ENCODE measurements at places on chromosomes 6 and 20.

GRCh38 chr6:45036103-45036502, 292.0 kb upstream of the RUNX2 start:
- no peak for DNase-seq

- no peak for DNase-seq
Observed at GRCh38 chr6:56550301-56550700, 92.4 kb downstream of the DST start.

- DNase-seq: no peak
Observed at GRCh38 chr6:12567682-12568081, 148.9 kb upstream of the PHACTR1 start.

GRCh38 chr6:156601152-156602065, 175.8 kb upstream of the ARID1B start:
- DNase-seq: no peak

DNA sequence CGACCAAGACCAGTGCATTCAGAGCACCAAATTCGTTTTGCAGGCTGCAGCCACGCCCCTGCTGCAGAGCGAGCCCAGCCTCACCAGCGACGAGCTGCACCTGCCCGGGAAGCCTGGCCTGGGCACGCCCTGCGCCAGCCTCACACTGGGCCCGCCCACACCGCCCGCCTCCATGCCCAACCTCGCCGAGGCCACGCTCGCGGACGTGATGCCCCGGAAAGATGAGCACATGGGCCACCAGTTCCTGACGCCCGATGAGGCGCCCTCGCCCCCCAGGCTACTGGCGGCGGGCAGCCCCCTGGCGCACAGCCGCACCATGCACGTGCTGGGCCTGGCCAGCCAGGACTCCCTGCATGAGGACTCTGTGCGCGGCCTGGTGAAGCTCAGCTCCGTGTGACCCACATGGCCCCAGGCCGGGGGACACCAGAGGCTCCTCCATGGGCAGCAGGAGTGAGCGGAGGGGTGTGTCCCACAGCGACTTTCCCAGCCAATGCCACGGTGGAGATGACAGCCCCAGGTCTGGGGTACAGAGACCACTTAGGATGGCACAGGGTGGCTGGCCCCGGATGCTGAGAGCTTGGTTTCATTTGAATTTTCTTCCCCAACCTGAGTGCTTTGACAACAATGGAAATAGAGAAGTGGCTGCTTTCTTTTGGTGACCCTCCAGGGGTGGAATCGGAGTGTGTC, 150.2 kb upstream of the SNX9 start:
- DNase-seq: no peak

GRCh38 chr6:14880677-14881076, 365.2 kb upstream of the JARID2 start:
- DNase-seq: no peak

GRCh38 chr6:31202259-31203166, 32.0 kb upstream of the POU5F1 start:
- DNase-seq: no peak

GRCh38 chr20:44646641-44647274, 4.7 kb downstream of the ADA start:
- DNase-seq: no peak

DNA sequence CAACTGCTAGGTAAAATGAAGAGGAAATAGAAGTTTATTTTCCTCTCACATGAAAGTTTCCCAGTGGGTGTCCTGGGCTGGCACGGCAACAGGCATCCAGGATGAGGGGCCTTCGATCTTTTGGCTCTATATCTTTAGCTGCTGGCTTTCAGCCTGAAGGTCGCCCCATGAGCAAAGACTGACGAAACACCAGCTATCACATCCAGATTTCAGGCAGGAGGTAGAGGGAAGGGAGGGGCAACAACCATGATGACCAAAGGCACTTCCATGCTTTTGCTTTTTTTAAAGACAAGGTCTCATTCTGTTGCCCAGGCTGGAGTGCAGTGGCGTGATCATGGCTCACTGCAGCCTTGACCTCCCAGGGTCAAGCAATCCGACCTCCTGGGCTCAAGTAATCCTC, 387.9 kb downstream of the RNGTT start:
- no peak for DNase-seq

- DNase-seq: no peak
Observed at GRCh38 chr6:20680697-20681165, 146.5 kb downstream of the CDKAL1 start.

- no peak for DNase-seq
Observed at GRCh38 chr6:158906926-158907325, 87.8 kb upstream of the EZR start.

- no peak for DNase-seq
Observed at GRCh38 chr6:100768816-100769351, 112.2 kb downstream of the ASCC3 start.

- no peak for DNase-seq
Observed at GRCh38 chr6:29627755-29628418, 5.1 kb downstream of the GABBR1 start.

- DNase-seq: no peak
Observed at GRCh38 chr6:137020776-137021175, 24.0 kb downstream of the IL20RA start.

- no peak for DNase-seq
Observed at GRCh38 chr6:67450641-67451040, 1184.4 kb upstream of the ADGRB3 start.

DNA sequence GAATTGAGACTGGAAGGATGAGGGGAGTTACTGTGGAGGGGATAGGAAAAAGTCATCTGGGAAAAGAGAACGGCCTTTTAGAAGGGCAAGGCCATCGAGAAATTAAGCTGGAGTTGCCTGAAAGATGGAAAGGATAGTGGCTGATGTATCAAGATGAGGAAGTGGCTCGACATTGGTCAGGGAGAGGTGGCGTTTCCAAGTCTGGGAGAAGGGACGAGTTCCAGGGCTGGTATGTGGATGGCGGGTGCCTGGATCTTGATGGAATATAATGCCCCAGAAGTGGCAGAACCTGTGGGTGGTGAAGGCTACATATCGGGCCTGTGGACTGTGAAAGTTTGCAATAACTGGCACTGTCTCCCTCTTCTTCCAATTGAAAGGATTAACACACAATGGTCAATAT, 2.2 kb upstream of the SIRT5 start:
- no peak for DNase-seq

DNA sequence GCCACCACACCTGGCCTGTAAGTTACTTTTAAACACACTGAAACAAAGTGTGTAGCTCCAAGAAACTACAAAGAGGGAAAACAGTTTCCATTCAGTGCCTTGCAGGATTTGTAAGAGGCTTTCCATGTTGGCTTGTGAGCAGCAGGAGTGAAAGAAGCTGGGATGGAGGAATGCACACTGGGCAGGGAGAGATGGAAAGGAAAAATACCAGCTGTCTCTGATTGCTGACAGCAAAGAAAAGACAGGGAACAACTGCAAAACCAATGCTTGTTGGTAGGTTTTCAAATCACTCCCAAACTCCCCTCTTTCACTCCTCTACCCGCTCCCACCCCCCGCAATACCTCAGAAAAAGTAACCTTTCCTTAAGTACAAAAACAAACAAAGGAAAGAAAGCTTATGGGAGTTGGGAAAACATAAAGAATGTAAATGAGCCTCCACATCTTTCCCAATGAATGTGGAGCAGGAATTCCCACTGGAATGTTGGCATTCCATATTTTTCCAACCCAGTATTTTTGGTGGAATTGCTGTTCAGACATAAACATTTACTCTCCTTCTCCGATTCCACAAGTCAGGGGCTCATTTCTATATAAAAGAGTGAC, 166.1 kb downstream of the THBS2 start:
- DNase-seq: no peak

- no peak for DNase-seq
Observed at GRCh38 chr6:87264481-87264880, 57.9 kb upstream of the SMIM8 start.

GRCh38 chr6:158475344-158476302, 84.3 kb upstream of the TMEM181 start:
- no peak for DNase-seq

- no peak for DNase-seq
Observed at GRCh38 chr6:5930143-5930770, 76.5 kb downstream of the NRN1 start.

DNA sequence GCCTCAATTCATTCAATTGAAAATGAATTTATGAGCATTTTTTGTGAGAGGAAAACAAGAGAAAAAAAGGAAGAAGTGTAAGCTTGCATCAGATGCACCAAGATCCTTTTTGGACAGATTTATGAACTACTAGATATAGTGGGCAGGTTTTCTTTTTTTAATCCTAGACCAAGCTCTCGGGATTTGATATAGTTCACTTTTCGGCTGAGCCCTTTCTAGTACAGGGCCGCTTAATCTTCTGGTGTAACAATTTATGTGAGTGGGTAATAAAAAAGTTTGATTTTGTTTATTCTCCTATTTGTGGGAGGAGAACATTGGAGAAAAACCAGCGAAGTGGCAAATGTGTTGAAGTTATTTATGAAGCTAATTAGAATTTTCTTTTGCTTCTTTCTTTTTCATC, 538.0 kb downstream of the UTRN start:
- DNase-seq: no peak

- DNase-seq: no peak
Observed at GRCh38 chr6:56040889-56041301, 165.5 kb upstream of the BMP5 start.

- no peak for DNase-seq
Observed at GRCh38 chr6:128519931-128520435, 416 bp downstream of the PTPRK start.

DNA sequence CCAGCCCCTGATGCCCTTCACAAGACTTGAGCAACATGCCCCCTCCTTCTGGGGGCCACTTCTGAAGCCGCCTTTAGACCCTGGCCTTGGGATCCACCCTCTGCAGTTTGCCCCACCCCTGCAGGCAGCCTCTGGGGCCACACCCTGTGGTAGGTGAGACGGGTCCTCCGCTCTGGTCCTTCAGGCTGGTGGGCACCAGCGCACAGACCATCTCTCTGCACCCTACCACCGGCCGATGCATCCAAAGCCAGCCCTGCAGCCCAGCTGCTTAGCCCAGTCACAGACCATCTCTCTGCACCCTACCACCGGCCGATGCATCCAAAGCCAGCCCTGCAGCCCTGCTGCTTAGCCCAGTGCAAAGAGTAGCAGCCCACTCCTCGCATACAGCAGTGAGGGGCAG, 159.3 kb upstream of the ECI2 start:
- DNase-seq: no peak

DNA sequence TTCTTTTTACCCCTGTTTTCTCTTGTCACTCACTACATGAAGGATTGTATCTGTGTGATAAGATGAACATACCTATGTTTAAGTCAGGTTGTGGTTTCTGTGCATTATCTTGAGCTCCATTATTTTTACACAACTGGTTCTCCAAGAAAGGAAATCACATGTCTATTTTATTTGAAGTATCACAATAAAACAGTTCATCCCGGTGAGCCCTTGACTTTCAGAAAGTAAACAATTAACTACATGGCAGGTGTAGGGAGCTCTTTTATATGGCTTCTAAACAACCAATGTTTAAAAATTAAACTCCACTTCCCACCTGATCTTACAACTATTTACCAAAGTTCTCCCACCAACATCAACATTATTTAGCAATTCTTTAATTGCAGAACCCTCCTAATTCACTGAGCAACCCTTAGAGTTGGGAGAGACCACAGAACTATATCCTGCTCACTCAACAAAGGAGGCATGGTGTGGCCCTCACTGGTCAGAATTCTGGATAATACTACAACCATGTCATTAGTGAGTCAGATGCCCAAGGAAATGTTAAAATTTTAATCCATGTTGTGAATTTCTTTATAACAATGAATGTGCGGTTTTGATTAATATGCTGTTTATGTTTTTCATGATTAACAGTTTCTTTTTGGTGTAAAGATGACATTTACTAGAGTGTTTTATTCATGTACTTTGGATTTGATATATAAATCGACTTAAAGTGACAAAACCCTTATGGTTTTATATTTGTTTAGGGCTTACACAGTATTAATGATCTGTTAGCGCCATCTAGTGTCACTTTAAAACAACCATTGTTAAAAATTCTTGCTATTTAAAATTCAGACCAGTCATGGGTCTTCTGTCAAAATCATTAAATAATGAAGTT, 50.0 kb upstream of the SCGN start:
- DNase-seq: no peak

GRCh38 chr6:6591778-6592465, 3.4 kb downstream of the LY86 start:
- DNase-seq: no peak

DNA sequence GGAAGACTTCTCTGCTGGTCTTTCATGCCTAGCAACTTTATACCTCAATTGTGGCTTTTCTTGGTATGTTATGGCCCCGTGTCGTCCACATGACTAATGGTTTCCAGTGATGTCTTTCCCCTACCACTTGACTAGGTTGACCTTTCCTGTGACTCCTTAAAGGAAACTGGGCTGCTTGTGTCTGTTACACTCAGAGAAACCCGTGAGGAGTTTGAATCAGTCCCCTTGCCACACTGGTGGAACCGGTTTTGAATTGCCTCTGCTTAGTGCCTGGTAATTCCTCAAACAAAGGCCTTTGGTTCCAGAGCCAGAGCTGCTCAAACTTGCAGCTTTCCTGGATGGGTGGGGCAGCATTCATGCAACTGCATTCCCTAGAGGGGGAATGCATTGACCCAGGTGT, 21.9 kb downstream of the ECT2L start:
- DNase-seq: no peak

DNA sequence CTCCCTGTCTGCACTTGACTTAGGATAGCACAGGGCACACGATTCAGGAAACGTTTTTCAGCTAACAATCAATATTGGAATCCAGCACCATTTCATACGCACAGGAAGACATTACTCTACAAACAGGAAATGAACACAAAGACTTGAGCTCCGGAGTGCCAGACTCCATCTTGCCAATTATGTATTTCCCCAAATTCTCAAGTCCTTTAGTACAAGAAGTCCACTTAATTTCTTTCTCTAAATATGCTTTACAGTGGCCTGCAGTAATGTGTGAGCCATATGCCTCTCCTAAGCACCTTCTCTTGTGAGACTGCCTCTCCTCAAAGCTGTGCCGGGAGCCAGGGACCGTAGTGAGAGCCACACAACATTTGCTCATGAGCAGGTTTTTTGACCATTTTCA, 168.2 kb downstream of the THBS2 start:
- no peak for DNase-seq

DNA sequence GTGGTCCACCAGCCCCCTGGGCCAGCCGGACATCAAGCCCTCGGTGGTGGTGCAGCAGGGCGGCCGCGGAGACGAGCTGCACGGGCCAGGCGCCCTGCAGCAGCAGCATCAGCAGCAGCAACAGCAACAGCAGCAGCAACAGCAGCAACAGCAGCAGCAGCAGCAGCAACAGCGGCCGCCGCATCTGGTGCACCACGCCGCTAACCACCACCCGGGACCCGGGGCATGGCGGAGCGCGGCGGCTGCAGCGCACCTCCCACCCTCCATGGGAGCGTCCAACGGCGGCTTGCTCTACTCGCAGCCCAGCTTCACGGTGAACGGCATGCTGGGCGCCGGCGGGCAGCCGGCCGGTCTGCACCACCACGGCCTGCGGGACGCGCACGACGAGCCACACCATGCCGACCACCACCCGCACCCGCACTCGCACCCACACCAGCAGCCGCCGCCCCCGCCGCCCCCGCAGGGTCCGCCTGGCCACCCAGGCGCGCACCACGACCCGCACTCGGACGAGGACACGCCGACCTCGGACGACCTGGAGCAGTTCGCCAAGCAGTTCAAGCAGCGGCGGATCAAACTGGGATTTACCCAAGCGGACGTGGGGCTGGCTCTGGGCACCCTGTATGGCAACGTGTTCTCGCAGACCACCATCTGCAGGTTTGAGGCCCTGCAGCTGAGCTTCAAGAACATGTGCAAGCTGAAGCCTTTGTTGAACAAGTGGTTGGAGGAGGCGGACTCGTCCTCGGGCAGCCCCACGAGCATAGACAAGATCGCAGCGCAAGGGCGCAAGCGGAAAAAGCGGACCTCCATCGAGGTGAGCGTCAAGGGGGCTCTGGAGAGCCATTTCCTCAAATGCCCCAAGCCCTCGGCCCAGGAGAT, 1.0 kb downstream of the POU3F2 start:
- no peak for DNase-seq

GRCh38 chr6:16031278-16031981, 97.5 kb upstream of the MYLIP start:
- no peak for DNase-seq

Data from cerebellar nuclear complex (tissue), 1 donor.